ENCODE measurements at places on chromosomes 5 and 9. TPM values are rescaled to one million over a fixed set of nuclear protein-coding genes. Genes with fewer than 3 reads are reported as not detected.

Gene TLN1
- polyA plus RNA-seq = 9.0 TPM

Gene TPM2
- not detected for polyA plus RNA-seq

Gene FOXI1
- not detected for polyA plus RNA-seq

Gene TNFAIP8
- polyA plus RNA-seq = 1.1 TPM

Gene GHR
- 0.31 TPM for polyA plus RNA-seq

Gene IRX1
- 0.34 TPM for polyA plus RNA-seq

Gene UNC13B
- polyA plus RNA-seq = 37.2 TPM

Gene SLC36A2
- polyA plus RNA-seq = not detected

Gene TRIM52
- 47.7 TPM for polyA plus RNA-seq

Gene PCDHB7
- 2.1 TPM for polyA plus RNA-seq

Gene TSLP
- polyA plus RNA-seq = not detected

Gene NRG2
- 5.4 TPM for polyA plus RNA-seq

Gene HTR4
- not detected for polyA plus RNA-seq

Gene GKAP1
- polyA plus RNA-seq = 6.9 TPM

Gene SGCD
- polyA plus RNA-seq = 2.5 TPM

Gene TMEM171
- not detected for polyA plus RNA-seq

Gene ARHGEF28
- polyA plus RNA-seq = not detected

Gene PTPN3
- polyA plus RNA-seq = 3.8 TPM
